T-helper 1 cell treated with Interleukin-12 subunit alpha and Interleukin-12 subunit beta and Interleukin-4 antibody, amounts not matched to agents 30 ng/mL and 1 ng/mL, for 36 hours (primary cell): ENCODE measurements at places on chromosomes 1 and 21. TPM values are rescaled to one million over a fixed set of nuclear protein-coding genes. Genes with fewer than 3 reads are reported as not detected.

The PANK4 gene
- total RNA-seq: 76.6 and 80.1 TPM in 2 replicates

The RGS18 gene
- total RNA-seq: 0.20 TPM in 2 replicates

The PKNOX1 gene
- 30.6 and 32.0 TPM in 2 replicates for total RNA-seq

The MYBPH gene
- total RNA-seq: not detected in 2 replicates

The FAM110D gene
- not detected in 2 replicates for total RNA-seq

The LCE1F gene
- not detected in 2 replicates for total RNA-seq

The F13B gene
- total RNA-seq: not detected in 2 replicates

The NBPF6 gene
- 0.39 and 0.46 TPM in 2 replicates for total RNA-seq

The S100A2 gene
- total RNA-seq: 0.78 TPM in 1 of 2 replicates, not detected in the other

The KRTAP6-1 gene
- total RNA-seq: not detected in 2 replicates

The CD5L gene
- total RNA-seq: not detected in 2 replicates

The LCE1B gene
- total RNA-seq: not detected in 2 replicates

The FGR gene
- total RNA-seq: 0.15 and 0.22 TPM in 2 replicates

The RALGPS2 gene
- total RNA-seq: 1.8 and 2.3 TPM in 2 replicates

The OLFM3 gene
- not detected in 2 replicates for total RNA-seq

The CD1E gene
- total RNA-seq: not detected in 2 replicates

The INKA2 gene
- 1.3 and 2.5 TPM in 2 replicates for total RNA-seq

The DLGAP3 gene
- total RNA-seq: 0.74 and 1.3 TPM in 2 replicates

The PDXK gene
- total RNA-seq: 95.8 and 102 TPM in 2 replicates

The CLEC20A gene
- total RNA-seq: not detected in 2 replicates

The CLDN8 gene
- not detected in 2 replicates for total RNA-seq

The OLIG2 gene
- not detected in 2 replicates for total RNA-seq

The SMPDL3B gene
- 0.44 and 0.54 TPM in 2 replicates for total RNA-seq

The SLC2A5 gene
- 0.39 TPM in 1 of 2 replicates, not detected in the other for total RNA-seq

The ALG14 gene
- total RNA-seq: 2.4 and 4.4 TPM in 2 replicates

The ZNF683 gene
- 0.34 TPM in 1 of 2 replicates, not detected in the other for total RNA-seq

The TMCO1 gene
- total RNA-seq: 116 TPM in 2 replicates

The THEMIS2 gene
- 79.0 and 99.0 TPM in 2 replicates for total RNA-seq

The KIRREL1 gene
- total RNA-seq: not detected in 2 replicates

The MTARC2 gene
- not detected in 2 replicates for total RNA-seq

The NBPF4 gene
- 0.22 and 0.51 TPM in 2 replicates for total RNA-seq

The ACTL8 gene
- not detected in 2 replicates for total RNA-seq

The MIXL1 gene
- not detected in 2 replicates for total RNA-seq

The BMP8B gene
- total RNA-seq: 0.12 and 0.22 TPM in 2 replicates

The TTLL7 gene
- 1.9 and 2.3 TPM in 2 replicates for total RNA-seq

The TAS1R1 gene
- total RNA-seq: not detected in 2 replicates

The BATF3 gene
- total RNA-seq: 65.8 and 75.3 TPM in 2 replicates

The SPRR2G gene
- not detected in 2 replicates for total RNA-seq

The DMRTA2 gene
- not detected in 2 replicates for total RNA-seq
